ENCODE measurements at places on chromosomes 7 and 10. TPM values are rescaled to one million over a fixed set of nuclear protein-coding genes. Genes with fewer than 3 reads are reported as not detected.

- no peaks in the 10 kb centered on the region for H3K36me3 ChIP-seq
- H3K27me3 ChIP-seq, result no peaks in the 10 kb centered on the region
- H3K4me1 ChIP-seq, result peaks cover 25% of the 10 kb centered on the region
- DNase-seq, result no peak
- H3K27ac ChIP-seq, result no peak overlapping the region
Measured at GRCh38 chr7:134640842-134641715, 5.6 kb upstream of the BPGM start.

DNA sequence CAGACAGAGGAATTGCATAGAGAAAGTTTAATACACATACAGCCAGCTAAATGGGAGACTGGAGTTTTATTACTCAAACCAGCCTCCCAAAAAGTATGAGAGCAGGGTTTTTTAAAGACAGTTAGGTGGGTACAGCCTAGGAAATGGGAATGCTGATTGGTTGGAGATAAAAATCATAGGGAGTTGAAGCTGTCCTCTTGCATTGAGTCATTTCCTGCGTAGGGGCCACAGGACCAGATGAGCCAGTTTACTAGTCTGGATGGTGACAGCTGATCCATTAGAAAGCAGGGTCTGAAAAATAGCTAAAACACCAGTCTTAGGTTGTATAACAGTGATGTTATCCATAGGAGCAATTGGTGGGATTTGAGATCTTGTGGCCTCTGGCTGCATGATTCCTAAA, 76.1 kb upstream of the POM121L12 start:
- peaks cover 22% of the 10 kb centered on the region for H3K27me3 ChIP-seq
- H3K36me3 ChIP-seq, result no peaks in the 10 kb centered on the region
- H3K27ac ChIP-seq, result no peak overlapping the region
- no peak for DNase-seq
- H3K4me3 ChIP-seq, result no peak overlapping the region

Gene TMEM236
- 0.20 TPM for total RNA-seq

DNA sequence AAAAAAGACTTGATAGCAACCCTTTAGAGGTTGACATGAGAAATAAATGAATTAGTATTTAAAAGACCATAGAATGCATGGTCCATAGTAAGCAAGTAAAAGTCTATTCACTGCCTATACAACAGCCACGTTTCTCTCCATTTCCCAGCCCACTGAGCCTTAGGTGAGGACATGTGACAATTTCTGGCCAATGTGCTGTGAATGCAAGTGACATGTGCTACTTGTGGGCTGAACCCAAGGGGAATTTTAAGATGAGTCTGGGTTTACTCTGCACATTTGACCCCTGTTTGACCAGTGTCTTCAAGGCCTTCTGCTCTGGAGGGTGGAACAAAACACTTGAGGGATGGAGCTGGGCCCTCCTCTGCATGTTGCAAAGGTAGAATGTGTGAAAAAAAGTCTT, 384.4 kb upstream of the KLF6 start:
- no peaks in the 10 kb centered on the region for H3K36me3 ChIP-seq
- no peaks in the 10 kb centered on the region for H3K27me3 ChIP-seq
- H3K27ac ChIP-seq, result no peak overlapping the region
- peaks cover 10% of the 10 kb centered on the region for H3K4me1 ChIP-seq

Gene CYP26C1
- 0.60 TPM for total RNA-seq

- no peaks in the 10 kb centered on the region for H3K36me3 ChIP-seq
- DNase-seq, result no peak
- no peaks in the 10 kb centered on the region for H3K4me1 ChIP-seq
- no peak overlapping the region for H3K27ac ChIP-seq
- peaks cover 65% of the 10 kb centered on the region for H3K27me3 ChIP-seq
- no peak overlapping the region for H3K4me3 ChIP-seq
Measured at GRCh38 chr7:157825325-157825724, 488.5 kb downstream of the DNAJB6 start.
